ENCODE measurements at places on chromosomes 7 and 10.

DNA sequence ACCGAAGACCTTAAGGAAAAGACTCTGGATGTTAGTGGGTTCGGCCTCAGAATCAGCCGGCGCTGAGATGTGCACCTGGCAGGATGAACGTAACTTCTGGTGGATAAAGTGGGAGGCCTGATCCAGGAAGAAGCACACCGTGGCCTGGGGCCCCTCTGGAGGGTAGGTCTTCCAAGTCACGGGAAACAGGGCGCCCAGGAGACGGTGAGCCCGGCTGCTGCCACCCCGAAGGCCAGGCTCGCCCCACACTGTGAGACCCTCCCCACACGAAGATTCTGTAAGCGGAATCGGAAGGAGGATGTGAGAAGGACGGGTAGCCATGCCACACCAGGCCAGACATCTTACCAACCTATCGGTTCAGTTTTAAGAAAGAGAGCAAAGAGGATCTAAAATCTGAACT is 279.0 kb downstream of the DNAJB6 start:
- DNase-seq = no peak

DNA sequence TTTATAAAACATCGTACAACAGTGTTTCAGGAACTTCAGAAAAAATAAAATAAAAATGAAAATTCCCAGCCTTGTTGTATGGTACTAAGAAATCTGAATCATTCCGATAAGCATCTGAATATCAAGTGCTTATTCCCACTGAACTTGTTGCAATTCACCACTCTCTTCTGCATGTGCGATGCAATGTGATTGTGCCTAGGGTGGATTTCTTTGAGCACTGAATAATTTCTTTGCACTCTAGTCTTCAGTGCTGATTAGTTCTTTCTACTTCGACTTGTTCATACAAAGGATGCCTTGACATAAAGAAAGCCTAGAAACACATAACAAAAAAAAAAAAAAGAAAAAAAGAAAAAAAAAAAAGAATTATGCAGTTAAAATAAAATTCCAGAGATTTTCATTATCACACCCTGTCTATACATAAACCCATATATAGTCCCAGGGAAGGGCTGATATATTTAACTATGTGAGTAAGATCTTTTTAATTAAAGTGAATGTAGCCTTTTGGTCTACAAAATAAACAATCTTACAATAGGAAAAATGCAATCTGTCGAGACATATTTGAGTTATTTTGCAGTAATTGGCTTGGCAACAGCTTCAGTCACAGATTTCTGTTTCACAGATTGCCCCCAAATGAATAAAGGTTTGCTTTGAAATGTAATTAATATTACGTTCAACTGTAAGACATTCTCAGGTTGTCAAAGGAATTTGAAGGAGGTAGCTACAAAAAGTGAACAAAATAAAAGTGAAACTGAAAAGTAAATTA is 1118.9 kb upstream of the CELF2 start:
- DNase-seq = no peak

DNA sequence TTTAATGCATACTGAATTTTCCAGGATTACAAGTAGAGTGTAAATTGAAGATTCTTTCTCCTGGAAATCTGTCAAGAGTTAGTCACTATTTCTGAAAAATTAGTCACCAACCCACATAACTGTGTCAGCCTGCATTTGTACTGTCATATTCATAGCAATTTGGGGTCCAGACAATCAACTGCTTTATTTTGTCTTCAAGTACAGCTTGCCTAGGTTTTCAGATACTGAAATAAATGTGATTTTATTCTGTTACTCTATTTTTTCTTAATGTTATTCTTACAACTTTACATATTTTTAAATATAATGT is 55.1 kb downstream of the CUBN start:
- no peak for DNase-seq

DNA sequence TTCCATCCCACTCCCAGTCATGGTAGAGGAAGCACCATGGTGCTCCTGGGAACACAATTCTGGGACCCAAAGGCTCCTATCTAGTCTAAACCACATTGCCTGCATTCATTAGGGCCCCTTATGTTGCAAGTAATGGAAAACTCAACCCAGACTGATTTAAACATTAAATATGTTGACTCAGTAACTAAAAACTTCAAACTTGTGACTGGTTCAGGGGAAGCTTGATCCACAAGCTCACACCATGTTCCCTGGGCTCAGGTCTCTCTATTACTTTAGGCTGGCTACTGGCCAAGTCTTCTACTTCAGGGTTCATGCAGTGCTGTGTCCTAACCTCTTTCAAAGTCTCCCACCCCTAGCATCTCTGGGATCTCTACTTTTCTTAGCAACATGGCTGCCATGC is 13.1 kb downstream of the WNT16 start:
- no peak for DNase-seq

- peak; percentile 88 for DNase-seq
Measured at GRCh38 chr10:14074062-14074884, 256.5 kb downstream of the FRMD4A start.

All from A673 (cell line).